ENCODE measurements at places on chromosomes 3 and 15.

DNA sequence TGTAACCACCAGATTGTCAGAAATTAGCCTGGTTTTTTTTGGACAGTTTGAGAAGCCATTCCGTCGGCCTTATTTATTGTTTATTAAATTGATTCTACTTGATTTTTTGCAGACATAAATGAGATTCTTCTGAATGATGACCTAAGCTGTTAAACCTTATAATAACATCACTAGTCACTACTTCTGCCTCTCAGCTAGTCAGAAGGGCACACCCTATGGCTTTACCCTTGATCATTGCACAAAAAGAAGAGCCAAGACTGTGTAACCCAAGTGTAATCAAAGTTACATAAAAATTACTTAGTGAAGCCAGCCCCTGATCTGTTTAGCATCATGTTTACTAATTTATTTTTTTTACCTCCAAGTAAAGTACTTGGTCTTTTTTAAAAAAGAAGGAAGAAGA, 64.3 kb downstream of the CHL1 start:
- no peak for DNase-seq

DNA sequence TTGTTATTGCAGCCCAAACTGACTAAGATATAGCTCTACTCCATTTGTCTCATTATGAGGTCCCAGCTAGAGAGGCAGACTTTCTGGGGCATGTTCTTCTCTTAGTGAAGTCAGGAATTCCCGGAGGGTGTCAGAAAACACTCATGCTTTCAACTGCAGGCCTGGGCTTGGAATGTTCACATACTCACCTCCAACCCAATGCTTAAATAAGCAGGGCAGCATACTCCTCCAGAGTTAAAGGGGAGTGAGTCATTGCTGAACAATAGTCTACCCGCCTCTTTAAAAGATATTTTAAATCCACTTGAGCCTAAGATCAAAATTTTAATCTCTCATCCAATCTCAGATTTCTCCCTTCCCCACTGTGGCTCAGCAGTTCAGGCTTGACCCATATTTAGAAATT, 167.8 kb upstream of the DPH6 start:
- DNase-seq: peak; percentile 27

DNA sequence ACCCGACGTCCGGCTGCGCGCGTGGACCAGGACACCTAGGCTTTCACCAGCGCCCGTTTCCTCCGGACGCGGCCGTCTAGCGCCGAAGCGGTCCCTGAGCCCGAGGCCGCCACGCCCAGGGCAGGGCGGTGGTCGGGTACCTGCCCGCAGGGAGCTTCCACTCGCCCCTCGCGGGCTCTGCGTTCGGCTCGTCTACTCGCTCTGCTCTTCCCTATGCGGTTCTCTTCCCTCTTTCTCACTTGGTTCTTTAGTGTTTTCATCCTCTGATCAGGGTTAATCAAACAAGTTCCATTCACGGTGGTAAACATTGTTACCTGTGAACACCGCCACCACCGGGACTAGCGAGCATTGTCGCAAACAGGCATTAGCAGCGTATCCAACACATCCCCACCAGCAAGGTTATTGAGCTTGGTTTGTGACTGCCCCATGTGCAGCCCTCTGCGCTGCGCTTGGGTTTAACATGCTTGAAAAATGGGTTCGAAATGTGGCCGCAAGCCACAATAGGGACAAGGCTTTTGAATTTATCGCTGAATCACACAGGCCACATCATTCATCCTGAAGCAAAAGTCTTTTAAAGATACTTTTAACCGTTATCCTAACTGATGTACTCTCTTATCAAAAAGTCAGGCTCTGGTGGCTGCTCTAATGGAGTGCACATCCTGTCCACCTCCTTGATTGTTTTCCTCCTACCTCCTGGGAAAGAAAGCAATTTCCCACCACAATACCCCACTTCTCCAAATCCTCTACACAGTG, 843 bp upstream of the CD47 start:
- DNase-seq: no peak

DNA sequence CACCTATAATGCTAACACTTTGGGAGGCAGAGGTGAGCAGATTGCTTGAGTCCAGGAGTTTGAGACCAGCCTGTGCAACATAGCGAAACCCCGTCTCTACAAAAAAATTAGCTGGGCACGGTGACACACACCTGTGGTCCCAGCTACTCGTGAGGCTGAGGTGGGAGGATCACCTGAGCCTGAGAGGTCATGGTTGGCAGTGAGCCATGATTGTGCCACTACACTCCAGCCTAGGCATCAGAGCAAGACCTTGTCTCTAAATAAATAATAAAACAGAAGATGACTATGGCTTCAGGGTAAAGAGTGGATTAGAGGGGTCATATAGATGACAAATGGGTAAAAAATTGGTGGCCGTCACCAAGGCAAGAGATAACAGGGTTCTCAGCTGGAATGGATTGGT, 3.1 kb downstream of the SLC25A38 start:
- no peak for DNase-seq

DNA sequence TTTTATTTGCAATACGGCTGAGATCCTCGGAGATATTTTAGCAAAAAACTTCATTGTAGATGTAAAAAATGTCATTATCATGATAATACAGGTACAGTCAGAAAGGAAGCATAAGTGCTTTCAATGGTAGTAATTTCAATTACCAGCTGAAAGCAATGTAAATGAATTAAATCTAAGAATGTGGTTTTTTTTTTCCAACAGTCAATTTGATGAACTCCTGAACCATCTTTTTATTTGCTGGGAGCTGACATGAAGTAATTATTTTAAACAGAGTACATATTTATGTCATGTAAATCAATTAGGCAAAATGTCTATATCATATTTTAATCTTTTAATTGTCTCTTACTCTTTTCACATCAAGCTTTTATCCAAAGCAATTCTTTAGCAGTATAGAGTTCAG, 70.6 kb downstream of the MORC1 start:
- no peak for DNase-seq

DNA sequence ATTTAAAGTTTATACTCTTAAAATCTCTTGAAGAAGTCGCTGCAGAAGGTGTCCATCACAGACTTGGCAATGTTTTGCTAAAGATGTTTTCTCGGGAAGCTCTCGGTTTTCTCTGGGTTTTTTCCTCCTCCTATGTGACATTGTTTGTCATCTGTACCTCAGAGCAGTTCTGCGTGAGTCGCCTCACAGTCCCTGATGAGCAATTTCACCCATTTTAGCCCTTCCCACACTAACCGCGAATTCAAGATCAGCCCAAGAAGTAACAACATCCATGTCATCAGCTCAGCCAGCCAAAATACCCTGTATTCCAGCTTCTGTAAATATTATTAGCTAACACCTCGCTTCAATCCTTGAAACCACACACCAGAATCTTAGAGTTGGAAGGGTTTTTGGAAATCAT, 224.3 kb upstream of the SETMAR start:
- DNase-seq: no peak

DNA sequence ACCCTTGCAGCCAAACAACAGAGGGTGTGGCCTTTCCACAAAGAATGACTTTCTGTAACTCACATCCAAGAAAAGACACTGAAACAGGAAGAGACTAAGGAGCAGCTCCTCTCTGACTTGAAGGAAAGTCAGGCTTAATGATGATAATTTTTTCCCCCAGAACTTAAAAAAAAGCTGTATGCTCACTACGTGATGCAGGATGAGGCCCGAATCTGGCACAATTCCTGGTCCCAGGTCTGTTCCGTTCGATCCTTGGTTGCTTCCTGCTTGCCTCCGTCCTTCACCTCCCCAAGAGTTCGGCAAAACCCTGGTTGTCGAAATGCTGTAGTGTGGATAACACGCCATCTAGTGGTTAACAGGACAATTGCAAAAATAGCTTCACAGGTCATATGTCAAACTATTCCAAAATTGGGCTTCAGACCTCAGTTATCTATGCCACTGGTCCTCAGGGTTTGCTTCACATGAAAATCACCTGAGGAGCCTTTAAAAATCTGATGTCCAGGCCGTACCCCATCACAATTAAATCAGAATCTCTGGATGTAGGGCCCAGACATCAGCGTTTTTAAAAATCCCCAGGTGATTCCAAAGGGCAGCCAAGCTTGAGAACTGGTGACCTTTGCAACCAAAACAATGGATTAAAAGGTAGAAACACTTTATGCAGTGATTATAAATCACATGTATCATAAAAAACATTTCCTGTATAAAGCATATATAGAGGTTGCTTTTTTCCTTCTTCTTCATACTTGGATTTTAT, 28.1 kb upstream of the SYNM start:
- DNase-seq: peak; percentile 88
